ENCODE measurements at places on chromosomes 3 and 15.

DNA sequence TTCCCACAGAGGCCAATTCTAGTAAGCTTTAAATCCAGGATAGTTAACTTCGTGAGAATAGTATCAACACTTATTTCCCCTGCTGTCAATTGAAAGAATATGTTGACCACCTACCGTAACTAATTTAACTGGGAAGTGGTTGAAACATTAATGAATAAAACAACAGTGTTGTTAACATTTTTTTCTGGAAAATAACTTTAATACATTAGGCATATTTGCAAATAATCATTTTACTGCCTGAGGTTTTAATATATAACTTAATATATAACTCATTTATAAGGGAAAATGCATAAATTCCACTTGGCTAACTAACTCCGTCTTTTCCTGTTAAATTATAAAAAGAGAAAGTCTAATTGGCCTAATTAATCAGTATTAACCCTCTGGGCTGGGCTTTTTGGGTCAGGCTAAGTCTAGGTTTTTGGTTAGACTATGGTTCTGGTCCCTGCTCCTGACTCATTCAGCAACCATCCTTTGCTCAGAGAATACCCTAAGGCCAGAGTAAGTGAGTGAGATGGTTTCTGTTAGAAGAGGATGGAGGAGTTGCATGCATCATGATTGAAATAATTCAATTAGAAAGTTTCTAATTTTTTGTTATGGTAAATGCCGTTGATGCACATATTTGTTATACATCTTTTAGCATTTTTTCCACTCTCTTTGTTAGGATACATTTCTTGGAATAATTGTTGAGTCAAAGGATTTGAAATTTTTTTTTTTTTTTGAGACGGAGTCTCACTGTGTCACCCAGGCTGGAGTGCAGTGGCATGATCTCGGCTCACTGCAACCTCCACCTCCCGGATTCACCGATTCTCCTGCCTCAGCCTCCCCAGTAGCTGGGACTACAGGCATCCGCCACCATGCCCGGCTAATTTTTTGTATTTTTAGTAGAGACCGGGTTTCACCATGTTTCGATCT lies 10.8 kb upstream of the SKIL start:
- DNase-seq: no peak

DNA sequence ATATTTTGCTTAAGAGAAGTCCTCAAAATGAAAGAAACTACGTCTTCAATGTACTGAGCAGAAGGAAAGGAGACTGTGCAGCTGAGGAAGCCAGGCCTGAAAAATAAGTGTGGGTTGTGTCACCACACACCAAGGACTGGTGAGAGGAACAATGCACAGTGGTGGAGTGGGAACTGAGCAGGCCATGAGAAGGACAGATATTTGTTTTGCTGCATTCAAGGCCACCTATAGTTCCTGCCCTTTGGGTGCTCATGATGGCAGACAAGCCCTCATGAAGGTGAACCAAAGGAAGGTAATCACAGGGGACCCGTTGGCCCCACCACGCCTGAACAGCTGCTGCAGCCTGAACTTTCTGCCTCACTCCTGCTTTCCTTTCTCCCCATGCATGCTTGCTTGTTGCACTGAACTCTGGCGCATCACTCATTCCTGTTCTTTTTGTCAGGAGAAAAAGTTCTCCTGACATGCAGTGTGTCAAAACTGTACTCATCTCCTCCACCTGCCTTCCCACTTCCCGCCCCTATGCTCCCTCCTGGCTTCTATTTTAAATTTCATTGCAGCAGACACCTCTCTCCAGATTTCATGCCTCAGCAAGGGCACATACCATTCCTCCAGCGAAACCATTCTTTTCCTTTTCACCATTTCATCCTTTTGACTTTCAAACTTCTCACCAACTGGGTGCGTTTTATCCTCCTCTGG lies 2.2 kb upstream of the RNF7 start:
- no peak for DNase-seq

DNA sequence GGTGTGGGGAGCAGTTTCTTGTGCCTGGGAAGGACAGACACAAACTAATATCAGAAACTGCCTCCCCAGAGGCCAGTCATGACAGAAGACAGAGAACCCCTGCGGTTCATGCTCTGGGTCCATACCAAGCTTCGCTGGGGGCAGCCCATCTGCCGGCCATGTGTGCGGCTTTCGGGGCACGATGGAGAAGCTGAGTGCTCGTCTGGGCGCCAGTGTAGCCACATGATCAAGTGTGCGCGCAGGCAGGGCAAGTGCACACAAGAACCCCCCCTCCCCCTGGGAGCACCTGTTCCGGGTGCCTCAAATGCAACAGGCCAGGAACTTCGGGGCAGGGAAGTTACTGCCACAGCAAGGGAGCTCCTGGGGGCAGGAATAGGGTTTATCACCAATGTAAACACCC lies 1.8 kb downstream of the ADAMTS17 start:
- DNase-seq: no peak

DNA sequence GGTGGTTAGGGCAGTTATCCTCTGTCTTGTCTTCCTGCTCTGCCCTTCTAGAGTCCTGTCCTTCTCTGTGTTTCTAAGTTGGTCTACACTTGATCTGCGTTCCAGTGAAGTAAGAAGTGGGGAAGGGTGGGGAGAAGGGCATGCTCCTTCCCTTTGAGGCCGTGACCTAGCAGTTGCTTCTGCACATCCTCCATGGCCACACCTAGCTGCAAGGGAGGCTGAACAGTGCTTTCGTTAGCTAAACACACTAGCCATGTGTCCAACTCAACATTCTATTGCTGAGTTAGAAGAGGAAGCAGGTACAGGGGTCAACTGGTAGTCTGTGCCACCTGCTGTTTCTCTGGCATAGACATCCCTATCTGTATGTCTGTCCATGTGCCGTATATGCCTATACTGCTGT lies 94.5 kb downstream of the LARS2 start:
- DNase-seq: no peak

DNA sequence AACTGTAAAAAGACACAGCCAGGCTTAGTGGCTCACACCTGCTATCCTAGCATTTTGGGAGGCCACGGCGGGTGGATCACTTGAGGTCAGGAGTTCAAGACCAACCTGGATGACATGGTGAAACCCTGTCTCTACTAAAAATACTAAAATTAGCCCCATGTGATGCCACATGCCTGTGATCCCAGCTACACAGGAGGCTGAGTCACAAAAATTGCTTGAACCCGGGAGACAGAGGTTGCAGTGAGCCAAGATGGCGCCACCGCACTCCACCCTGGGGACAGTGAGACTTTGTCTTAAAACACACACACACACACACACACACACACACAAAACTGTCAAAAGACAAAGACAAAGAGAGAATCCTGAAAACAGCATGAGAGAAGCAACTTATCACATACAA lies 18.0 kb downstream of the SPCS1 start:
- DNase-seq: no peak

DNA sequence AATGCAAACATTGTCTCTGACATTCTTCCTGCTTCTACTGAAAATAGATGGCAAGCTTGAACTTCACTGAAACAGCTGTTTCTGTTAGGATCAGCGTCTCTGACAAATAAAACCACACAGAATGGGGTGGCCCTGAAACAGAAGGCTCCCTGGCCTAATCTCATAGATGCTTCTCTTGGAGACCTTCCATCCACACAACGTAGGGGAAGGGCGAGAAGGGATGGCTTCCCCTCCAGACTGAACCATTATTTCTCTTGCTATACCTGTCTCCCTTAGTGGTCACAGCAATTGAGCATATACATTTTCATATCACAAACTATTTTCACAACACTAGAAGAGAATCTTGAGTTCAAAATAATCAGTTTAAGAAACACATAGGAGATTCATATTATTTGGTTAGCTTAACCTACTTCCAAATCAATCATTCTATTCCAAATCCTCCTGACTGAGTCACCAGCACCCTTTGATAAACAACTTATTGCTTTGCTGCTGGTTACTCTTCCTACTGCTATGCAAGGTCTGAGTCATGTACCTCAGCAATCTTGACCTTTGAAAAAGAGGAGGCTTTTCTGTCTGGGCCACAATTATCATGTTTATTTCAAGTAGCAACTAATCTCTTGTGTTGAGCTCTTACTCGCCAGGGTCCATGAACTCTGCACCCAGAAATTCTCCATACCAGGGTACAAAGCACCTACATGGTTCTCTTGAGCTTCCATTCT lies 45.5 kb downstream of the CBLB start:
- no peak for DNase-seq

DNA sequence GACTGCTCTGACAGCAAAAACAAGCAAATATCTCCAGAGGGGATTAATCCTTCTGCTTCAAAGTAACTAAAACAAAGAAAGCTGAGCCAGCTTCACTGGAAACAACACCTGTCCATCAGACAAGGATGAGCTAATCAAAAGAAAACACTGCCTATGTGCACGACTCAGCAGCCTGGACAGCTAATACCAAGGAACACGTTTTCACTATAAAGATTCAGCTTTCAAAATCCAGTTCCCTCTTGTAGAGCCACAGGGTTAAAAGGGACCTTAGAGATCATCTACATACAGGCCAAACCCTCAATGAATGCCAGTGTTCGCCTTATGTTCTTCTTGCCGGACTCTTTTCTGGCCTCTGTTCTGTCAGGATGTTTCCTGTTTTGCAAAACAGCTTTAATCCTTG lies 6.9 kb downstream of the TUSC7 start:
- DNase-seq: no peak

DNA sequence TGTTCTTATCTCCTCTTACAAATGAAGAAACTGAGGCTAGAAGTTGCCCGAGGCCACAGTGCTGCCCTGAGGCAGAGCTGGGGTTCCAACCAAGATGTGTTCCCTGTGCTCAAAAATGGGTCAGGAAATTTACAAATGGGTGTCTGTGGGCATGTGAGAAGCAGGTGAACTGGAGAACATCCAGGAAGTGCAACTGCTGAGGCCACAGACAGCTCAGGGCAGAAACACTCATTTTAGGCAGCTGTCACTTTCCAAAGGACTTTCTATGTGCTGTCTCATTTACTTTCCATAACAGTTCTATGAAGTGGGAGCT lies 47.2 kb upstream of the ATP2B2 start:
- DNase-seq: no peak

- DNase-seq: no peak
Measured at GRCh38 chr3:158882445-158882844, 80.6 kb downstream of the MFSD1 start.

GRCh38 chr3:185822221-185823000 lies 2.4 kb downstream of the IGF2BP2 start:
- DNase-seq: no peak

DNA sequence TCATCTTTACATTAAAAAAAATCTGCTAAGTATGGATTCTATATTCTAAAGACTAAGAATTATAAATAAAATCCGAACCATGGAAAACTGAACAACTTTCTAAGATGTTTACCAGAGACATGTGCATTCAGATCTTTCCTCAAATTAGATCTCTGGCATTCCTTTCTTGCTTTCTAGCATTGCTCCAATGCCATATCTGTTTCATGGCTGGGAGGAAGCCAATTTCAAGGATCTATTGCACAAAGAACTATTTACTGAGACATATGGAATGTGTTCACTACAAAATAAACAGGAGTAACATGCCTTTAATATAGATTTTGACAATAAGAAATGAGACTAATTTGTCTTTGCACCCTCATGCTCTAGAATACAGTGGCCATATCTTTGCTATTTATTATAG lies 45.1 kb upstream of the NANOGP8 start:
- no peak for DNase-seq

DNA sequence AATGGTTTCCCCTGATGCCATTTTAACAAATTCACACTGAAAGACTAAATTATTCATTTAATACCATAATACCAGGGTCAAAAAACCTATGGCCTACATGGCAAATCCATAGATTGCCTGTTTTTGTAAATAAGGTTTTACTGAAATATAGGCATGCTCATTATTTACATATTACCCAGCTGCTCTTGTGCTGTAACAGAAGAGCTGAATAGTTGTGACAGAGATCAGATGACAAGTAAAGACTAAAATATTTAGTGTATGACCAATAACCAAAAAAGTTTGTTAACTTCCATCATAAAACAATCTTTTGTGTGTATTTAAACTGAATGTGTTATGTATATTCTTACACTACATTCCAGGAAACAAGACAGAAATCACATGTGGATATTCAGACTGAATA lies 60.2 kb downstream of the DENND4A start:
- no peak for DNase-seq

- no peak for DNase-seq
Measured at GRCh38 chr3:160210799-160211221, 14.4 kb upstream of the C3orf80 start.

DNA sequence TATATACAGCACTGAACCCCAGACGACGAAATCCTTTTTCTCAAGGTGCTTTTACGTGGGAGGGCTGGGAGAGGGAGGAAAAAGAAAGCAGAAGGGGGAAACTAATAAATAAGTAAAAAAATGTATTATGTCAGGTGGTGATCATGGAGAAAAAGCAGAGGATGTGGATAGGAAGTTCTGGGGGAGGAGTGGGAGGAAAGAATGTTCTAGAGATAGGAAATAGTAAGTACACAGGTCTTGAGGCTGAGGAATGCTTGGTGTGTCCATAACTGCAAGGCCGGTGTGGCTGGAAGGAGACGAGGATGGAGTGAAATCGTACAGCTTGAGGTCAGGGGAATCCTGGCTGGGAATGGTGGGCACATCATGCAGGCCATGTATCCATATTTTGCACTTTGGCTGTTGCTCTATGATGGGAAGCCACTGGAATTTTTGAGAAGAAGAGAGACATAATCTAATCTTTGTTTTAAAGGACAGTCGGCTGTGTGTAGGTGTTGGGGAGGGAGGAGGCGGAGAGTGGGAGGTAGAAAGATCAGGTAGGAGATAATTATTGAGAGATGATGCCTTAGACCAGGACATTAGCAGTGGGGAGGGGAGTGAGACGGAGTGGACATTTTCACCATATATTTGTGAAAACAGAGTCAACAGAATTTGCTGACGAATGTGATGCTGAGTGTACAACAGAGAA lies 1.8 kb upstream of the UBE2E2 start:
- no peak for DNase-seq

DNA sequence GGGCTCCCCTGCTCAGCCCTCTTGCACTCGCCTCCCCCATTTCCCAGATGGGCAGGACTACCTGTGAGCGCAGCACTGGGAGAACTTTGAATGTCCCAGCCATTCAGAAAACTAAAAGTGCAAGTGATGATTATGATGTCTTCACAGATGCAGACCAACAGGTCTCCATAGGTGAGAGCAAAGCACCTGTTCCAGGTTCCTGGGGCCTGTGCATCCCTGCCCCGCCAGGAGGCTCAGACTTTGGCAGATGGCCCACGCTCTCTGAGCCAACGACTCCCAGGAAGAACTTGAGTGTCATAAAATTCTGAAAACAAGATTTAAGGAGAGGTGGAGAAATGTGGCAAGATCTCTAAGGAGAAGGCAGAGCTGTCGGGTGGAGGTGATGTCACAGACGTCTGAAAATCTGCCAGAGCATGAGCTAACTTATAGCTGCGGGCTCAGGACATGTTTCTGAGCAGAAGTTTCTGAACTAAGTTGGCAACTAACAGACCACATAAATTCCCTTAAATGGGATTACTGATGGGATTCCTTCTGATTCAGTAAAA lies 110.8 kb upstream of the IGF1R start:
- DNase-seq: no peak
